ENCODE measurements at places on chromosomes 6 and 20.

DNA sequence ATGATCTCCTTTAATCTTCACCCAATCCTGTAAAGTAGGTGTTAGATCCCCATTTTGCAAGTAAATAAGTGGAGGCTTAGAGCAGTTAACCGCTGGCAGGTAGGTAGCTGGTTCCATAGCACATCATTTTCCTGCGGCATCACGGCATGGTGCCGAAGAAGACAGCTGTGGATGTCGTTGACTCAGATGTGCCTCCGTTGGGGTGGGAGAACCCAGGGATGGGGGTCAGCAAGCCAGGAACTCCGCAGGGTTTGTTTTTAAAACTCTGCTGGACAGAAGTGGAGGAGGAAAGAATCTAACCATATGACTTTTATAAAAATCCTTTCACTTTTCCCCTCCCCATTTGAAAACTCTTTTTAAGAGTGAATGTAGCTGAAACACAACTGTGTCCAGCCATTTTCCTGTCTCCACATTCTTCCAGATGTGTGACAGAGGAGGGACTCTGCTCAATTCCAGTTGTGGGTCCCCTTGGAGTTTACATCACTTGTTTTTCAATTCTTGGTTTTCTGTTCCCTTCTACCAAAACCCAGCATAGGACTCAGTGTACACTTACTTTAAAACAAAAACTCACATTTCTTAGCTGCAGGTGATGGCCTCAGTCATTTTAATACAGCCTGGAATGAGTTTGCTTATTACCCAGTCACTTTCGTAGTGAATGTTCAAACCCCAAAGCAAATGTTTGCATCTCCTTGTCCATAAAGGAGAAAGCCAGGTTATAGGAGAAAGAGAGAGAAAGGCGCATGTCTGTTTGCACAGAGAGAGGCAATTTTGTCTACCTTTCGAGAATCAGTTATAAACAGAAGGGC is 27.6 kb upstream of the PI16 start:
- no peak for DNase-seq

GRCh38 chr20:38315290-38315966 is 11.5 kb downstream of the BPI start:
- DNase-seq = no peak

GRCh38 chr20:51511861-51512619 is 30.5 kb downstream of the NFATC2 start:
- no peak for DNase-seq

DNA sequence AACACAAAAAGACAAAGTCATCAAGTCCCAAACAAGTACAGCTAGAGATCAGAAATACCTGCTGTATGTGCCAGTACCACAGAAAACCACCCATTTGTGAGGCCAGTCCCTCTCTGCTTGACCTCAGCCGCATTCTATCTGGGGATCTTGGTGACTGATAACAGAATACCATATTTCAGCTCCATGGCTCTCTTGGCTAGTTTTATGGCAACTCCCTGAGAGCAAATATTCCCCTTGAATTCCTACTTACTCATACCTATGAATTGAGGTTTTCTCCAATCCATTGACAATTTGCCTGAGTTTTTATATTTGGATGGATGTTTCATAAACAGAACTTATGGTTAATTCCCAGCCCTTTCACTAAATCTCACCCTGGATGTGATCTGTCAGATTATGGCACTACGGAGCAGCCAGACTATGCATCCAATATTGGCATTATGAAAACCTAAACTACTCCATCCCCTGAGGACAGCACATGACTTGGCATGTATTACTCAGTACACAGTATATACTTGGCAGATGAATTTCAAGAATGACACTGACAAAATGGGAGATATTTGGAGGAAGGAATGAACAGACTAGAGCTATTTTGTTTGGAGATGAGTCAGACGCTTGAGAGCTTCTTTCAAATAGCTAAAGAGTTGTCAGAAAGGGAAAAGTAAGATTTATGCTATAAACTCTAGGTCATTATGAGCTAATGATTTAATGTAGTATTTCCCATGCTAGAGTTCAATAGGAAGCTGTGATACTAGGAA is 95.7 kb downstream of the PRDM1 start:
- DNase-seq = no peak

Measured in C1 segment of cervical spinal cord (tissue), 14 donors.